ENCODE measurements at places on chromosomes 6 and 20.

DNA sequence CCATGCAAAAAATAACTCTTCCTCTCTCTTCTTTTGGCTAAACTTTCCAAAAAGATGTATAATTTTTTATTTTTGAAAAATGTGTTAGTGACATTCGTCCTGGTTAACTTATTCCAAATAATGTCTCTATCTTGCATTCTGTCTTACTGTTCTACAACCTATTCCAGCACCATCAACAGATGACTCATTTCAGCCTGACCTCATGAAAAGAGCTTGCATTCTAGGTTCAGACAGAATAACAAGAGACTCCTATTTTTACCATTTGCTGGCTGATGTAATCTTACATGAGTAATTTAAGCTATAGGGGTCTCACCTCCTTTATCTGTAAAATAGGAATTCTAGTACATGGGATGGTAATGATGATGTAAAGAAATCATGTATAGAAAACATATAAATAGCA, 109.0 kb downstream of the FUT9 start:
- DNase-seq: no peak

DNA sequence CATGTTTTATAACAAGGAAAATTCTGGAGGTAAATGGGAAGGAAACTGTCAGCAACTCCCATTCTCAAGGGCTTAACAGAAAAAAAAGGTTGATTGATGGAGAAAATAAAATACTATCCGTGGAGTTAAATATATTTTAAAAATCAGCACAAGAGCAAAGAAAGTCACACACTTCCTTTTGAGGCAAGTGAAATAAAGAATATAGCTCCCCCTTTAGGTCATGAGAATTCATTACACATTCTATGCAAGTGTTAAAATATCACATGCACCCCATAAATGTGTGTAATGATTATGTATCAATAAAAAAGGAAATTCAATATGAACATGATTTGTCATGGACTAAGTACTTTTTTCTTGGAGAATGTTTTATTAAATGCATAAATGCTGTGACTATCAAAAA, 349.2 kb downstream of the TPBG start:
- DNase-seq: no peak

GRCh38 chr6:393391-394221, 2.1 kb downstream of the IRF4 start:
- no peak for DNase-seq

DNA sequence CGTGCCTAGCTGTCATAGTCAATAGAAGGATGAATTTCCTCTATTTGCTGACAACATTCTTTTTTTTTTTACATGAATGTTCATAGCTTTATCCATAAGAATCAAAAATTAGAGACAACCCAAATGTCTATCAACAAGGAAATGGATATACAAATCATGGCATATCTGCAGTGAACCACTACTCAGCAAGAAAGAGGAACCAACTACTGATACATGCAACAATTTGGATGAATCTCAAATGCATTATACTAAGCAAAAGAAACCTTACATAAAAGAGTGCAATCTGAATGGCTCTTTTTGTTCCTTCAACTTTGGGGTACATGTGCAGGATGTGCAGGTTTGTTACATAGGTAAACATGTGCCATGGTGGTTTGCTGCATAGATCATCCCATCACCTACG, 17.7 kb upstream of the MCM9 start:
- DNase-seq: no peak

GRCh38 chr6:163254341-163254835, 160.1 kb upstream of the QKI start:
- no peak for DNase-seq

DNA sequence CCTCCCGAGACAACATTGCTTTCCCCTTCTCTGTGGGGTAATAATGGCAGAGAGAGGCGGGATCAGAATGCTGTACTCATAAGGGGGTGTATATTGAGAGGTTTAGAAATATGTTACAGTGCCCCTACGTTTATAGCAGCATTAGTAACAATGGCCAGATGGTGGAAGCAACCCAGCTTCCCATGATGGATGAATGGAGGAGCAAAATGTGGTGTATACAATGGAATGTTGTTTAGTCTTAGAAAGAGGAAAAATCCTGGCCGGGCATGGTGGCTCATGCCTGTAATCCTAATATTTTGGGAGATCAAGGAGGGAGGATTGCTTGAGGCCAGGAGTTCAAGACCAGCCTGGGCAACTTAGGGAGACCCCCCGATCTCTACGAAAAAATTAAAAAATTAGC, 12.9 kb downstream of the BANF2 start:
- no peak for DNase-seq

DNA sequence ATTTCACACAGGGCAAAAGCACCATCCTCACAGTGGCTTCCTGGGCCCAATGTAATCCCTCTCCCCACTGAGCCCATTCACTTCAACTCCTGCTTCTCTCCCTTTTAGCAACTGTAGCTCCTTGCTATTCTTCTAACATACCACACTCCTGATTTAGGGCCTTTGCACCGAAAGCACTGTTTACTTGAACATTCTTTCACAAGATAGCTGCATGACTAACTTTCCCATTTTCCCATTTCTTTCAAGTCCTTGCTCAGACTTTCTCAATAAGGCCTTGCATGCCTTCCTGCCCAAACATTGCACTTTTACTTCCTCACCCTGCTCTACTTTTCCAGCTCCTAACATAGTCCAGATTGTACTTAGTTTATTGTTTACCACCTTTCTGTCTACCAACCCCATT, 73.0 kb downstream of the SHPRH start:
- DNase-seq: no peak

DNA sequence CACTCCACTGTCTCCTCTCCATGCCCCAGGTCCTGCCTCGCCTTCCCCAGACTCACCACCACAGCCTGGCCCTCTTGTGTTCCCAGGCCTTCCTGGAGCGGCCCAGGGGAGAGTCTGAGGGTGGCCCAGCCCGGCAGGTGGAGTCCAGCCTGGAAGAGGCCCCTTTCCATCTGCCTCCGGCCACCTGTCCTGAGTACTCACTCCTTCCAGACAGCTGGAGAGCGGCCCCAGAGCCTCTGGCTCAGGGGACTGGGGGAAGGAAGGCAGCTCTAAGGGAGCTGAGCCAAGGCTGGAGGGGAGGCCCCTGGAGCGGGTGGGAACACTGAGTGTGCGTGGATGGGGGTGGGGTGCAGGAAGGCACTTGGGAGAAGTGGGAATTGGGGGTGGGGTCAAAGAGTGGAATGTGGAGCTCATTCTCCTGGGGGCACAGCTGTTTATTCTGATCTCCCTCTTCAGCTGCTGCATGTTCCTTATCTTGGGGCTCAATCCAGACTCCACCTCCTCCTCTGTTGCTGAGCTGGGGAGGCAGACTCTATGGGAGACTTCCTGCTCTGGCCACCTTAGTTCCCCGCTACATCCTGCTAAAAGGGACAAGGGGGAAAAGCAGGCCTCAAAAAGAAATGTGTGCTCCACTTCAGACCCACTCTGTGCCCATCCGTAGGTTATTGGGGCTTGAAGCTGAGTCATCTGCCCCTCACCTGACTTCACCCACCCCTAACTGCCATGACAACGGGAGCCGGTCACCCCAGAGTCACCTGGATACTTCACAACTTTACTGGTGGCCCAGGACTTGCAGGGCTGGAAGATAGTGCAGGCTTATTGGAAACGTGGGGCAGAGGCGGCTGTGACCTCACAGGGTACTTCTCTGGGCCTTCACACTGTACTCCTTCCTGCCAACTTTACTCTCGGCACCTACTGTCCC, 19.5 kb upstream of the TAF8 start:
- no peak for DNase-seq

- DNase-seq: no peak
Observed at GRCh38 chr20:57316795-57317201, 12.8 kb upstream of the SPO11 start.

- no peak for DNase-seq
Observed at GRCh38 chr6:1100269-1100668, 211.6 kb upstream of the FOXQ1 start.

- DNase-seq: no peak
Observed at GRCh38 chr6:84422380-84422968, 195.0 kb upstream of the CEP162 start.

DNA sequence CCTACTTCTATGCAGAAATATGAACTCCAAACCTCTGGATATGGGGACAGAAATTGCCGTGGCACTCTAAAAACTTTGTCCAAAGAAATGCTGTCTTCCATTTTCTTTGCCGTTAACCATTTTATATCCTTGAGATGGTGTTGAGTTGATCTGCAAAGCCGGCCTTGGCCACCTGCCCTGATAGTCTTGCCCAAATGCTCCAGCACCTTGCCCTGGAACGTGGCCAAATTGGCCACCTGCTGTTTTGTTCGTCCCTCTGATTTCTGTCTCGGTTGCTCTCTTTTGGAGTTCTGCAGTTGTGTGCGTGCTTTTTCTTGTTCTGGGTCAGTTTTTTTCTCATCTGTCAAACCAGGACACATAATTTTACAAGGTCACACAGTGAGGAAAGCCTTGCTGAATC, 239.7 kb upstream of the GMDS start:
- DNase-seq: no peak

DNA sequence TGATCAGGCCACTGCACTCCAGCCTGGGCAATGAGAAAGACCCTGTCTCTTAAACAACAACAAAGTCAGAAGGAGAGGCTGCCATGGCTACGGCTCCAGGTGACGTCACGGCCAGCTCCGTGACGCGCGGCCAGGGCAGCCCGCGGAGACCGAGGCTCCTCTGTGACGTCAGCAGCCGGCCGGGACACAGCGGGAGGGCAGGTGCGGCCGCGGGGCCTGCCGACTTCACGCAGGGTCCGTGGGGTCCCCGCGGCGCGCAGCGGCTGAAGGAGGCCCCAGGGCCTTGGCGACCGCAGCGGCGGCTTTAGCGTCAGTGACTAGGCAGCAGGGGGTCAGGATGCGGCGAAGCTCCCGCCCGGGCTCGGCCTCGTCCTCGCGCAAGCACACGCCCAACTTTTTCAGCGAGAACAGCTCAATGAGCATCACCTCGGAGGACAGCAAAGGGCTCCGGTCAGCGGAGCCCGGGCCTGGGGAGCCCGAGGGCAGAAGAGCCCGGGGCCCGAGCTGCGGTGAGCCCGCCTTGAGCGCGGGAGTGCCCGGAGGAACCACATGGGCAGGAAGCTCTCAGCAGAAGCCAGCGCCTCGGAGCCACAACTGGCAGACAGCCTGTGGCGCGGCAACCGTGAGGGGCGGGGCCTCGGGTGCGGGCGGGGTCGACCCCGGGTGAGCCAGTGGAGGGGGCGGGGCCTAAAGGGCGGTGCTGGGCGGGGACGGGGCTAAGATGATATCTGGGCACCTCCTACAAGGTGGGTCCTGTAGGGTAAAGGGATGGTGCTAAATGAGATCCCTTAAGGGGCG, at the start of gene SPAG4:
SPAG4 (plus strand) TSS at position 163 of the 798 bp plus-strand sequence; CDS start at position 338, 175 bp downstream.
- peak; percentile 100 for DNase-seq

DNA sequence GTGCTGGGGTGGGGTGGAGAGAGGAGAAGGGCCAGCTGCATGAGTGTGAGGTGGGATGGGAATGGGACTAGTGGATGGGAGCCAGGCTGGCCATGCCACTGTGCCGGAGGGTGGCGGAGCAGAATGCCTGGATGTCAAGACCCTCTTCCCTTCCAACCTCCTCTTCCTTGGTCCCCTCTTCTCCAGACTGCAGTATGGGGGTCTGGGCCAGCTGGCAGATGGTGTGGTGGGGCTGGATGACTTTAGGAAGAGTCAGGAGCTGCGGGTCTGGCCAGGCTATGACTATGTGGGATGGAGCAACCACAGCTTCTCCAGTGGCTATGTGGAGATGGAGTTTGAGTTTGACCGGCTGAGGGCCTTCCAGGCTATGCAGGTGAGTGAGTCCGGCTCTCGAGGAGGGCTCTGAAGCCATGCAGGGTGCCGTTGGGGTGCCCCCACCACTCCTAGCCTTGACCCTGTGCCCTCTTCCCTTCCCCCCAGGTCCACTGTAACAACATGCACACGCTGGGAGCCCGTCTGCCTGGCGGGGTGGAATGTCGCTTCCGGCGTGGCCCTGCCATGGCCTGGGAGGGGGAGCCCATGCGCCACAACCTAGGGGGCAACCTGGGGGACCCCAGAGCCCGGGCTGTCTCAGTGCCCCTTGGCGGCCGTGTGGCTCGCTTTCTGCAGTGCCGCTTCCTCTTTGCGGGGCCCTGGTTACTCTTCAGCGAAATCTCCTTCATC, 7.7 kb downstream of the DDR1 start:
- DNase-seq: no peak

GRCh38 chr20:14764511-14765369, 427.3 kb upstream of the FLRT3 start:
- DNase-seq: no peak

DNA sequence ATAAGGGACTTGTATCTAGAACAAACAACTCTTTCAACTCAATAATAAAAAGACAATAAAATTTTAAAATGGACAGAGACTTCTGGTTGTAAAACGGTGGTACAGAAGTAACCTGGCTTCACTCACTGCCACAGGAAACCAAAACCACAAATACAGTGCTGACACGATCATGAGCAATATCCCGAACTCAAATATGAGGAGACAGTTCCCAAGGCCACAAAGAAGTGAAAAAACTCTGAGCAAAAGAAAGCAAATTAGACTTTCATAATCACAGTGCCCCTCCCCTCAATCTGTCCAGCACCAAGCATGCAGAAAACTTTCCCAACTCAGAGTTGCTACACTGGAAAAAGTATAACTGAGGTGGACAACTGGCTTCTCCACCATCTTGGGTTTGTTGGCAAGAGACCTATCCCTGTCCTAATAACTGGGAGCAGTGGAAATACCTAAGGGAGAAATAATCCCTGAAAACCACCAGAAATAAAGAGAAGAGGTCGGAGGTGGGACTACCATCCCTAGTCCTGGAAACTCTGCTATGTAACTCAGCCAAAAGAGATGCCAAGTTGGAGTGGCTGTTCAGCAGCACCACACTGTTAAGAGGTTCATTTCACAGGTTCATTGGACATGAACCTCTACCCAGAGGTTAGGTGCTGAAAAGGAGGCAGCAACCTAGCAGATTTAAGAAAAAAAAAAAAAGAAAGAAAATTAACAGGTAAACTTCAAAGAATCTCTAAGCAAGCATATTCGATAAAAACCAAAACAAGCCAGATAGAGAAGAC, 55.5 kb downstream of the REV3L start:
- no peak for DNase-seq

GRCh38 chr6:161413355-161413771, 139.5 kb upstream of the AGPAT4 start:
- no peak for DNase-seq

DNA sequence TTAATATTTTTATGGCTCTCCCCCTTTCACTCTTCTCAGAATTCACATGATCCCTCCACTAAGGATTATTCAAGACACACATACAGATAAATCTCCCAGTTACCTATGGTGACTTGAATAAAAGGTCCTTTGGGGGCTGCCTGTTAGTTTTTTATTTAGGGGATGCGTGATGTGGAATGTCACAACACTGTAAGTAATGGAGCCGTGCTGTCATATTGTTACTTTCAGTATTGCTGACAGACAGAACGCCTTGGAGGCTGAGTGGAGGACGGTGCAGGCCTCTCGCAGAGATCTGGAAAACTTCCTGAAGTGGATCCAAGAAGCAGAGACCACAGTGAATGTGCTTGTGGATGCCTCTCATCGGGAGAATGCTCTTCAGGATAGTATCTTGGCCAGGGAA, 291.7 kb downstream of the UTRN start:
- DNase-seq: no peak

DNA sequence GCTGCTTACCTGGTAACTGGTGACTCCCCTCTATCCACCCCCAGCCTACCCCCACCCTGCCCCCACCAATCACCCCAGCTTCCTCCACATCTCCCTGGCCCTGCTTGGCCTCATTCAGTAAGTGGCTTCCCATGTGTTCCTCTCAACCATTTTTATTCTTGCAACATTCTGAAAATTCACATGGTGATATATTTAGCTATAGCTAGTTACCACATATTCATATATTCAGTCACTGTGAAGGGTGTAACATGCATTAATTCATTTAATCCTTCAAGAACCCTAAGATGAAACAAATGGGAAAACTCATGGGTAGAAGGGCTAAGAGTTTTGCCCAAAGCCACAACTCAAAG, 95.4 kb upstream of the CEP85L start:
- DNase-seq: no peak
